Calu3 (cell line): ENCODE measurements at places on chromosomes 2 and 18.
A peak's percentile ranks its signal among the peaks of the same experiment; 100 is the strongest.

- no peak for DNase-seq
These were observed 160.5 kb downstream of the TPGS2 start for GRCh38 chr18:36668349-36668748.

DNA sequence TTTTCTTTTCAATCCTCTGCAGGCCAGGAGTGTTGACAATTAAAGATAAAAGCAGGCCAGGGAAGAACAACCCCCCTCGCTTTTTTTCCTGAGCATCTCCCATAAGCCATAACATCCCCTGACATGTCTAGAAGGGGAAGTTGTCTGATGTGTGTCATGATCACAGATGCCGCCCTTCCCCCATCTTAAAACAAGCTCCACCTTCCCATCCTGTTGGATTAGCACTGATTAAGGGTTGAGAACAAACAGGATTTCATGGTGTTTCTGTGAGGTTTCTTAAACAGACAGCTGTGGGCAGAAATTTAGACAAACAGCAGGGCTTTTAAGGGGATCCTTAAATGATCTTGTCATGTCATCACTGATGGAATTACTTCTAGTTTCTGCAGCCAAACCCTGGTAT is 59.4 kb upstream of the UPP2 start:
- DNase-seq = no peak

- DNase-seq = peak; percentile 13
These were observed 6.4 kb upstream of the RBM44 start for GRCh38 chr2:237791977-237792727.

GRCh38 chr2:39175026-39175812 is 54.4 kb upstream of the SOS1 start:
- no peak for DNase-seq

DNA sequence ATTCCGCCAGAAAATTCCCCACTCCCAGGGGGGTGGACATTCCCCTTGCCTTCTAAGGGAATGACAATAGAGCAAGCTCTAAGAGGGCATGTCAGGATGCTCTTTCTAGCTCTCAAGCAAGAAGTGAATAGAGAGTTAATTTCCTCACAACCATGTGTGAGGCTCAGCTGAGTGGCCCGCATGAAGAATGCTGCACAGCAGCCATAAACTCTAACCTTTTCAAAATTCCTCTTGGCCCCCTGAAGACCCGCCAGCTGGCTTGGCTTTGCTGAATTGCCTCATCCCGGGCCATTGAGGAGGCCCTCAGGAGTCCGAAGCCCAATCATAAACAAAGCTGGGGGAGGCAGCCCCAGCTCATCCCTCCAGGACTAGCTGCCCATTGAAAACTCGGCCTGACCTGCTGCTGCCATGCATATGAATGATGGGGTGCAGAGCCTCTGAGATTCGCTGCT is 38.2 kb downstream of the NRP2 start:
- DNase-seq = no peak
